Left cardiac atrium (tissue), 4 donors: ENCODE measurements at places on chromosomes 1 and 21.

DNA sequence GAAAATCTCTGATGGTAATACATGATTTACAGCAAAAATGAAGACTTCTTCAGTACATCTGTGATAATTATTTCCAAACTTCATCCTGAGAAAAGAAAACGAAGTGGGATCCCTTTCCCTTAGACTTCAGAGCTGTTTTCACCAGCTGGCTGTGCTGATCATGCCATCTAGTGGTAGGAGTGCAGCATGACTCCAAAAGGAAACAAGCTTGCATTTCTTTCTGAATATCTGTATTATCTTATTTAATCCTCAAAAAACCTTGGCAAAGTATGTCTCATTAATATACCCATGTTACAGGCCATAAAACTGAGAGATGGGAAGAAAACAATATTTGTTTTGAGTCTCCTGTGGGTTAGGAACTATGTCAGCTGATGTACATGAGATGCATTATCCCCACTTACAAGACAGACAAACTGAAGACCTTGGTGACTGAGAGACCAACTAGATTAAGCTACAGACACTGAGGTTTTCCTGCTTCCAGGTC, 9.8 kb upstream of the GJA8 start:
- DNase-seq, result no peak

GRCh38 chr1:156157966-156158365, 4.6 kb downstream of the SEMA4A start:
- DNase-seq, result no peak

DNA sequence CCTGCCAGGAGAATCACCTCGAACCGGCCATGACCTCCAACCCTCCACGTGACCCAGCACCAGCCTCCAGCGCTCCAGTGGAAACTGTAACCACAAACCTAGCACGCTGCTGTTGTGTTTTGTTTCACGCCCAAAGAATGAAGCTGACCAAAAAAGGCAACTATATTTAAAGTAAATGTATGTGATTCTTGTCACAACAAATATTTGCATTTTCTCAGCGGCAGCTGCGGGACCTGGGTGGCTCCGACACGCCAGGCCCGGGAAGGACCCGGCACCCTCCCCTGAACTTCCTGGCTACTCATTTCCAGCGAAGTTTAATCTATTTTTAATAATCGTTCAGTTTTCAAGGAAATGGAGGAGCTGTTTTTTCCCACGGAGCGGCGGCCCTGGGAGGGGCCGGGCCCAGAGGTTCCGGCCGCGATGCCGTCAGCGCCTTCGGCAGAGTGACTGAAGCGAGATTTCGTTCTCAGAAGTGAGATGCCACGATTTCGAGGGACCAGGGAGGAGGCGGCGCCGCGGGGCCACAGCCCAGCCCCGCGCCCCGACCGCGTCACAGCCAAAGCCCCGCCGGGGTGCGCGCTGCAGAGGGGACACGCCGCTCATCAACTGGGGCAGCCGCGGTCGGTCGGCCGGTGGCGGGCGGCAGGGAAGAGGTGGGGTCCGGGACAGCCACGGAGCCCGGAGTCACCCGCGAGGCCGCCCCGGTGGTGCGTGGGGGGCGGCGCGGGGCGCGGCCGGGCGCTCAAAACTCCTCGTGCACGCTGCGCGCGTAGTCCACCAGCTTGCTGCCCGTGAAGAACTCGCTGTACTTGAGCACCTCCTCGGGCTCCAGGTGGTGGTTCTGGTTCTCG, 3.0 kb upstream of the TNFRSF4 start:
- no peak for DNase-seq

DNA sequence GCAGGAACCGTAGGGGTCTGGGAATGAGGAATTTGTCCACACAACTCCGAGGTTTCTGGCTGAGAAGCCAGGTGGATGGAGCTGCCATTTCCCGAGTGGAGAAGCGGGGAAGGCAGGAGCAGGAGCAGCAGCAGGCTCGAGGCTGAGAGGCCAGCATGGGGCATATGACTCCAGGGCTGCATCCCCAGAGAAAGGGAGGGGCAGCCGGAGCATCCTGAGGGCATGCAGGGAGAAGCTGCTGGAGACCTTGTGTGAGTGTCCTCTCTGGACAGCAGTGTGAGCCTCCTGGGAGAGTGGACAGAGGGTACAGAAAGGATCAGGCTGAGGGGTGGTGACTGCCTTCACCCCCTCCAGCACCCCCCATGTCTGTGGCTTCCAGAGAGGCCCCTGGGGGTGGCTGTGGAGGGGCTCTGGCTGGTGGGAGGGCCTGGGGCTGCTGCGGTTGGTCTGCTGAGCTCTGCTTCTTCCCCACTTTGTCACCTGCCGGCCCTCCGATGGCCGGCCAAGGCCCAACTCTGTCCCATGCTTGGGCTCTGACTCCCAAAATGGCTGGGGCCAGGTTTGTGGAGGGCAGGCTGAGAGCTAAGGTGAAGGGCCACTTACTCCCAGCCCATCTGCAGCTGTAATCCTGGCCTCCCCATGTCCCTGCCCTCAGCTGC, 633.1 kb downstream of the MATN1 start:
- DNase-seq, result no peak

GRCh38 chr1:62585469-62586155, 11.7 kb upstream of the ANGPTL3 start:
- DNase-seq, result no peak

DNA sequence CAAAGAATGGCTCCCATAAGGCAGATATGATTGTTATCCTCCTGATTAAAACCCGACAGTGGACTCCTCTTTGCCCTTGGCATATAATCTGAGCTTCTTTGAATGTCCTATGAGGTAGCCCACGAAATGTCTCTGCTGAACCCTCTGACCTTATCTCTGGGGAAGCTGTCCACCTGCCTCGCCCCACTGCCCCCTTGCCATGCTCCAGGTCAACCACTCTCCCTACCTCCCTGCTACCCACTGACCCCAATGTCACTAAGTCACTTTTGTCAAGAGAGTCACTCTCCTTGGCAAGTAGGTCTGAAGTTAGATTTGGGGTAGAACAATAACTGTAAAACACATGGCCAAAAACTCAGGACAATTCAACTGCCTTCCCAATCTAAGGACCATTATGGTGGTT, 54.5 kb downstream of the UTP25 start:
- no peak for DNase-seq

- no peak for DNase-seq
These were observed 18.6 kb upstream of the ANKRD45 start for GRCh38 chr1:173688300-173688699.

- no peak for DNase-seq
These were observed 426.6 kb upstream of the ESRRG start for GRCh38 chr1:217149791-217150190.

- no peak for DNase-seq
These were observed 36.2 kb upstream of the ZNF496 start for GRCh38 chr1:247367786-247368422.

GRCh38 chr1:34774957-34775356, 6.1 kb upstream of the GJB3 start:
- no peak for DNase-seq

DNA sequence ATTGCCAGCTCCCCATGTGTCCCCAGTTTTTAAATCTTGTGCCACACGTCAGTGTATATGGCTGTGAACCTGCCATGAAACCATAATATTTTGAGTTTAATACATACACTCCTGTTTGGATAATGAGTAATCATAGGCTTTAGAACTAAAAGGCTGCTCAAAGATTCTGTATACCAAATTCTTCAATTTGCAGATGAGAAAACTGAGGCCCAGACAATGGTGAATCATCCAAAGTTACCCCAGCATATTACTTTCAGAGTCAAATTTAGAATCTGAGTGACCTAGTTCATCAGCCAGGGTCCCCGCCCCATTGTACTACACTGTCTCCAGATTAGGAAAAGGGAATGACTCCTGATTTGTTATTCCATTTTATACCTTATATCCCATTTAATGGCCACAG, 224.6 kb downstream of the FGGY start:
- DNase-seq, result no peak

DNA sequence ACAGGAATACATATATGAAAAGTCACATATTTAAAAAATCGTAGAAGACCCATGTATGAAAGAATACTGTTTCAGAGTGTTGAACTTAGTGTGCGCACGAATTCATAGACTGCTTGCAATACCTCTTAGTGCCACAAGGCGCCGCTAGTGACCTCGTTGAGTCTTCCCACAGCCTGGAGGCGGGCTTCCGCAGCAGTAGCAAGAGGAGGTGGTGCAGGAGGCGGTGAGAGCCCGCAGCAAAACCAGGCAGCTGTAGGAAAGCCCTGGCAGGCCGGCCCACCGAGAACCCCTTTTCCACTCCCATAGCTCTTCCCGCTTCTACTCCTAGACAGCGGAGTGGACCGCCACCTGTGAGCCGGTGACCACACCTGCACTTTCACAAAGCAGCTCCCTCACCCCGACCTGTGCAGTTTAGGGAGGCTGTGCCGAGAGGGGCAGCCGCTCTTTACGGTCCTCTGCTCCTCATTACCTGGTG, 23.5 kb downstream of the MTARC1 start:
- DNase-seq, result peak; percentile 87

GRCh38 chr1:241591317-241591716, 48.9 kb downstream of the CHML start:
- DNase-seq, result no peak

DNA sequence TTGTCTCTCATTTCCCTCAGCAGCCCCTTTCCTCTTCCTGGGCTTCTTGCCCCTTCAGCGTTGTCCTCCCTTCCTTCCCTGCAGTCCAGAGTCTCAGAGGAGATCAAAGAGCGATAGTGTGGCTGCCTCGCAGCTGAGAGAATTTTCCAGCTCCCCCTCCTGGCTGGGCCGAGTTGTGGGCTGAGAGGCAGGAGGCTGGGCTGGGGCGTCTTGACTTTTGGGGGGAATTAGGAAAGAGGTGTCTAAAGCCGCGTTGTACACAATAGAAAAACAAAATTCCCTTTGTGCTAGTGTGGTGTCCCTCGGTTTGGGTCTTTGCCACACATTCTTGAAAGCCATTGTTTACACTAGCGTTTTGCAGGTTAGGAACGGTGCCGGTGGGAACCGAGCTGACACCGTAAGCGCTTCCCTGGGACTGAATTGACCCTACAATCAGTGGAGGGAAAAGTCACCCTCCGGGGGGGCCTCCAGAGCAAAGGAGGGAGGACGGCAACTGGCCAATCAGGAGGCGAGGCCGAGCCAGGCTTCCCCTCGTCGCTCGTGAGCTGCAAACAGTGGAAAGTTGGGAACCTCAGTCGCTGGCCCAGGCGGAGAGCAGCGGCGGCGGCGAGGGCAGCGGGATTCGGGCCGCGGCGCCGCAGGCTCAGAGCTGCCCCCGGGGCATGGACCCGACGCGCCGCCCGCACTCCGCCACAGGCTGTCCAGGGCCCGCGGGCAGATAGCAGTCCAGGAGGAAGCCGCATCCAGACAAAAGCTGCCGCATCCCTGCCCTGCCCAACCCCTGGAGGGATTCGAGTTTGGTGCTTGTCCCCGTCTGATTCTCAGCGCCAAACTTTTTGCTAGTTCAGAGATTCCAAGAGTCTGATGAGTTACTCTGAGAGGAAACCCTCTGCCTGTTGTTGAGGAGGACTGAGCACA, at the start of gene HMCN1:
Gene HMCN1 (plus strand): TSS at position 574 of the 918 bp plus-strand sequence. CDS start 389 bp downstream, outside the sequence.
- peak; percentile 88 for DNase-seq

GRCh38 chr1:85569122-85569521, 11.4 kb upstream of the CCN1 start:
- no peak for DNase-seq

DNA sequence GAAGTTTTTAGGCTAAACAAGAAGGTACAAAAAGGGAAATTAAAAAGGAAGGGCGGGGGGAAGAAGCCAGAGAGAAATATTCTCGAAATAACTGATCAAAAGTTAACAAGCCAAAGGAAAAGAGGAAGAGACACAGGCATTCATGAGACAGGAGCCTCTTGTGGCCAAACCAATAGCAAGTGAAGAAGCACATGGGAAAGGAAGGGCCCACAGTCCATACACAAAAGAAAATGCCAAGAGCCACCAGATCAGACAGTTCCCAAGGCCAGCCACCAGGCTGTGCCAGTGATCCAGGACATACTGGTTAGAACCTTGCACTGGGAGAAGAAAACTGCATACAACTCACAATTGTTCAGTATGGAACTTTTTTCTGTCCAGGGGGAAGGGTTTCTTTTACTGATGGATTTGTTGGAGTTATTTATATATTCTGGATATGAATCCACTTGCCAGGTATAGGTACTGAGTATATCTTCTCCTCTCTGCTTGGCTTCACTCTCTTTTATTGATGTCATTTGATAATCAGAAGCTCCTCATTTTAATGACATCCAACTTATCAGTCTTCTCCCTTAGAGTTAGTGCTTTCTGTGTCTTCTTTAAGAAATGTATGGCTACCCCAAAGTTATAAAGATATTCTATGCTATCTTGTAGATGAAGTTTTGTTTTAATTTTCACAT, 76.8 kb downstream of the CD46 start:
- peak; percentile 78 for DNase-seq

DNA sequence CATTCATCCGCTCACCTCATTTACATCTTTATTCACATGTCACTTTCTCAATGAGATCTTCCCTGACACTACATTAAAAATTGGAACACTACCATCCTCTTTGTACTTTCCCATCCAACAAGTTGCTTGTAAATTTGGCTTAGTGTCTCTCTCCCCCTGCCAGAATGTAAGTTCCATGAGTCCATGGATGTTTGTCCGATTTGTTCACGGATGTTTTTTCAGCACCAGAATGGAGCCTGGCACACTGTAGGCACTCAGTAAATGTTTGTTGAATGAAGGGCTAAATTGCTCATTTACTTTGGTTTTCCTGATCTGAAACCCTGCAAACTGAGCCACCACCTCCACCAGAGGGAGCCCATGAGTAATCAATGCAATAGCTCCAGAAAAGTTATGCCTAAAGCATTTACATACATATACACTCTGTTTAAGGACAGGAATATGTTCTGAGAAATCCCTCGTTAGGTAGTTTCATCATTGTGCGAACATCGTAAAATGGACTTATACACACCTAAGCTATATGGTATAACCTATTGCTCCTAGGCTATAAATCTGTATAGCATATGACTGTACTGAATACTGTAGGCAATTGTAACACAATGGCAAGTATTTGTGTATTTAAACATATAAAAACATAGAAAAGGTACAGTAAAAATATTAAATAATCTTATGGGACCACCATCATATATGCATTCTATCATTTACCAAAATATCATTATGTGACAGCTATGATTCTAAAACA, 2.8 kb upstream of the EYA3 start:
- DNase-seq, result peak; percentile 65

GRCh38 chr1:177354247-177354646, 183.5 kb downstream of the BRINP2 start:
- DNase-seq, result no peak

DNA sequence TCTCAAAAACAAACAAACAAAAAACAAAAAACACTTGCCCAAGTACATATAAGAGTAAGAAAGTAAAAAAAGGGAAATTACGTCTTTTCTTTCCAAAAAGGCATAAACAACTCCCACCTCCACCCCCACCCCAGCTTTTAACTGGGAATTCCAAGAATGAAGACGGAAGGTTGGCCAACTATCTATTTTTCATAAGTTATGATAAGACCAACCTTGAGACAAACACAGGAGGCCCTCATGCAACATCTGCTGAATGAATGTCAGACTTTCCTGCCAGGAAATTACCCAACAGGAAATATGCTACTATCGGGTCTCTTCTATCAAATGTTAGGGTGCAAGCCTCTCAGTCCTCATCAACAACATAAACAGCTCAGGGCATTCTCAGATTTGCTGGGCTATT, 1.9 kb downstream of the BSDC1 start:
- no peak for DNase-seq

GRCh38 chr21:23223882-23224281, 2225.7 kb downstream of the NCAM2 start:
- no peak for DNase-seq
